ENCODE measurements at places on chromosomes 3 and 15. TPM values are rescaled to one million over a fixed set of nuclear protein-coding genes. Genes with fewer than 3 reads are reported as not detected.

TPRA1 gene
- 31.5 TPM for total RNA-seq

GPR62 gene
- not detected for total RNA-seq

SAMD7 gene
- total RNA-seq = not detected

OXTR gene
- 0.63 TPM for total RNA-seq

COL6A5 gene
- total RNA-seq = not detected
